ENCODE measurements at places on chromosomes 2 and 18. TPM values are rescaled to one million over a fixed set of nuclear protein-coding genes. Genes with fewer than 3 reads are reported as not detected.

The MTCL1 gene
- 43.9 TPM for total RNA-seq

GRCh38 chr2:83081826-83082690 lies 1377.0 kb downstream of the SUCLG1 start:
- no peak for DNase-seq
- H3K27me3 ChIP-seq, result no peaks in the 10 kb centered on the region
- H3K4me1 ChIP-seq, result peaks cover 10% of the 10 kb centered on the region
- no peaks in the 10 kb centered on the region for H3K36me3 ChIP-seq
- no peak overlapping the region for H3K4me3 ChIP-seq
- H3K27ac ChIP-seq, result no peak overlapping the region

DNA sequence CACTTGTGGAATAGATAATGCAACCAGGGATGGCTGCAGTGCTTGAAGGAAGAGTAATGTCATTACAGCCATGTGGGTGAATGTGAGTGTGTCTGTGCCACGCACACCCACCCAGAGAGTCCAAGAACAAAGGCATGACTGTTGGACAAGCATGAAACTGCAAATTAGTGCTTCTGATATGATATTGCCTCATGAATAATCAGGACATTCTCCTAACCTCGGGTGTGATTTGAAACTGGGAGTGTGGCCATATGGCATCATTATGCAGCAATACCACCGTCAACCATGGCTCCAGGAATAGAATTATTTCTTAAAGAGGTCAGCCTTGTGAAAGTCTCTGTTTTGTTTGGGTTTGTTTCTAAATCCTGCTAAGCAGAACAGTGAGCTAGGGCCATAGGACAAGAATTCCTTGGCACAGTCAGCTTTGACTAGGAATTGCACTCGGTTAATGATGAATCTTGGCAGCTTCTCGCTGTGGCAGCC lies 678.0 kb upstream of the RAB6C start:
- H3K27ac ChIP-seq, result no peak overlapping the region
- no peak overlapping the region for H3K4me3 ChIP-seq
- no peaks in the 10 kb centered on the region for H3K4me1 ChIP-seq
- H3K27me3 ChIP-seq, result peaks cover 3% of the 10 kb centered on the region

The C2orf15 gene
- total RNA-seq, result not detected

GRCh38 chr2:217703102-217703501 lies 299.7 kb downstream of the TNS1 start:
- H3K27me3 ChIP-seq, result no peaks in the 10 kb centered on the region
- H3K36me3 ChIP-seq, result peaks cover 10% of the 10 kb centered on the region
- no peak for DNase-seq
- H3K4me1 ChIP-seq, result peaks cover 16% of the 10 kb centered on the region
- H3K27ac ChIP-seq, result no peak overlapping the region
- no peak overlapping the region for H3K4me3 ChIP-seq

GRCh38 chr2:233084488-233084887 lies 24.3 kb downstream of the INPP5D start:
- no peak overlapping the region for H3K27ac ChIP-seq
- DNase-seq, result peak; percentile 24
- peaks cover 6% of the 10 kb centered on the region for H3K4me1 ChIP-seq
- H3K4me3 ChIP-seq, result no peak overlapping the region

DNA sequence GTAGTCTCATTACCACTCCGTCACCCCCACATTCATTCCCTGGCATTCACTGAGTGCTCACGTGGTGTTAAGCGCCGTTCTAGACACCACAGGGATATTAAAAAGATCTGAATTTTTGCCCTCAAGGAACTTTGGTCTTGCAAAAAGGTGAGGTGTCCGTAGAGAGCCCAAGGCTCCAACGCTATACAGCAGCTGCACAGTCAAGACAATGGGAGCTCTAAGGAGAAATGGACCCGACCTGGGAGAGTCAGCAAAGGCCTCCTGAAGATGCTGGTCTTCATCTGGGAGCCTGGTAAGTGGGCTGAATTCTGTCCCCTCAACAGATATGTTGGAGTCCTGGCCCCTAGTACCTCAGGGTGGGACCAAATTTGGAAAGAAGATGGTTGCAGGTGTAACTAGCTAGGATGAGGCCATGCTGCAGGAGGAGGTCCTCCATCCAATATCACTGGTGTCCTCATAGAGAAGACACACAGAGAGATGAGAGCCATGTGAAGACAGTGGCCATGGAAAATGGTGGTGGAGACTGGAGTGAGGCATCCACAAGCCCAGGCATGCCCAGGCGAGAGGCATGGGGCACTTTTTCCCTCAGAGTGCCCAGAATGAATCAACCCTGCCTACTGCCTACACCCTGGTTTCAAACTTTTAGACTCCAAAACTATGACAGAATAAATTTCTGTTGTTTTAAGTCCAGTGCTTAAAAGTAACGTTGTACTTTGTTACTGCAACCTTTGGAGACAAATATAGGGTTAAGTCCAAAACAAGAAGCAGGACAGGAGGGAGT lies 247.3 kb downstream of the TTC32 start:
- H3K27me3 ChIP-seq, result no peaks in the 10 kb centered on the region
- no peak overlapping the region for H3K27ac ChIP-seq
- DNase-seq, result no peak
- peaks cover 16% of the 10 kb centered on the region for H3K4me1 ChIP-seq
- H3K36me3 ChIP-seq, result no peaks in the 10 kb centered on the region

DNA sequence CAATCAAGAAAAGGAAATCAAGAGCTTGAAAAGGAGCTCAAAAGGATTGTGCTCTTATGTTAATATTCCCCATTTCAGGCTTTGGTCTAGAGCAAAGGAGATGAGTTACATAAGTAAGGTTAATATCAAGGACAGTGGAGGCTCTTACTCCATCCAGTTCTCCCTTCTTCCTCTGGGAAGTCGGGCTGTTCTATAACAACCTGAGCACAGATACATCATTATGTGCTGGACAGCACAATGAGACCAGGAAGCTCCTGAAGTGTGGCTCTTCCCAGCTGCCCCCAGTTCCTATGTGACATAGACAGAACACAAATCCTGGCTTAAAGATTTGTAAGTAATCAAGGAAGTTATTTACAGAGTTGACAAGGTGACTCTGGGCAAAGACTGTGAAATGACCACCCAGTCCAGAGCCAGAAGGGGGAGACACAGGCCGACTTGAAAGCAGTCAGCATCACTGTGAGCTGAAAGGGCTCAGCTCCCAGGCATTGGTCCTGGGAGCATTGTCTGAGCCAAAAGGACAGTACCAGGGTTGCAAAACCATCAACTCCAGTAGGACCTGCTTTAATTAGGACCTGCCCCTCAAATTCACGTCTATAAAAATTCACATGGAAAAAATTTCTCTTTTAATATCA lies 917.6 kb upstream of the ACVR2A start:
- H3K27me3 ChIP-seq, result peaks cover 11% of the 10 kb centered on the region
- no peaks in the 10 kb centered on the region for H3K4me1 ChIP-seq
- no peak overlapping the region for H3K27ac ChIP-seq
- no peak for DNase-seq

GRCh38 chr18:79987566-79987965 lies 797 bp downstream of the TXNL4A start:
- H3K27me3 ChIP-seq, result no peaks in the 10 kb centered on the region
- peaks cover 40% of the 10 kb centered on the region for H3K4me1 ChIP-seq
- DNase-seq, result no peak
- H3K36me3 ChIP-seq, result peaks cover 5% of the 10 kb centered on the region

The GPR45 gene
- not detected for total RNA-seq

DNA sequence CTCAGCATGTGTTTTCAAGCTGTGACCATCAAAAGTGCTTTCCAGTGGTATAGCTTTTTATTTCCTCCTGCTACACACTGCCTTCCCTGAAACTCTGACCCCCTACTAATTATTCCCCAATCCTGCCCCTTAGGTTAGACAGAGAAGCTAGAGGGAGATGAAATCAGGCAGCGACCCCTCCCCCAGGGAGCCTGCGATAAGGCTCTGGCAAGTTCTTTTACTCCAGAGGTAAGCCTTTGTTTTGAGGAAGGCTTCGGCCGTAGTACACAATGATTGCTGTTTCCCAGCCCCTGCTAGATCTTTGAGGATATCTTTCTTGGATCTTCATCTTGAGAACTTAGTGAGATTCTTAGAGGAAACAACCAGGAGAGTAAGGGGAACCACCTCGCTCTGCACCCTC lies 33.5 kb upstream of the NOL4 start:
- H3K4me1 ChIP-seq, result peaks cover 7% of the 10 kb centered on the region
- DNase-seq, result no peak
- H3K36me3 ChIP-seq, result peaks cover 4% of the 10 kb centered on the region
- no peak overlapping the region for H3K4me3 ChIP-seq
- no peak overlapping the region for H3K27ac ChIP-seq
- peaks cover 18% of the 10 kb centered on the region for H3K27me3 ChIP-seq

The XDH gene
- total RNA-seq, result 0.23 TPM

- no peak overlapping the region for H3K4me3 ChIP-seq
- no peak overlapping the region for H3K27ac ChIP-seq
- H3K27me3 ChIP-seq, result no peaks in the 10 kb centered on the region
- H3K36me3 ChIP-seq, result no peaks in the 10 kb centered on the region
- H3K4me1 ChIP-seq, result no peaks in the 10 kb centered on the region
Observed at GRCh38 chr2:204913854-204914464, 368.7 kb downstream of the PARD3B start.

The NEB gene
- 2.2 TPM for total RNA-seq

The KLHL30 gene
- 12.2 TPM for total RNA-seq

- DNase-seq, result no peak
- H3K27me3 ChIP-seq, result no peaks in the 10 kb centered on the region
- no peaks in the 10 kb centered on the region for H3K36me3 ChIP-seq
- no peaks in the 10 kb centered on the region for H3K4me1 ChIP-seq
- no peak overlapping the region for H3K27ac ChIP-seq
Observed at GRCh38 chr18:44286049-44286448, 394.6 kb upstream of the SETBP1 start.

DNA sequence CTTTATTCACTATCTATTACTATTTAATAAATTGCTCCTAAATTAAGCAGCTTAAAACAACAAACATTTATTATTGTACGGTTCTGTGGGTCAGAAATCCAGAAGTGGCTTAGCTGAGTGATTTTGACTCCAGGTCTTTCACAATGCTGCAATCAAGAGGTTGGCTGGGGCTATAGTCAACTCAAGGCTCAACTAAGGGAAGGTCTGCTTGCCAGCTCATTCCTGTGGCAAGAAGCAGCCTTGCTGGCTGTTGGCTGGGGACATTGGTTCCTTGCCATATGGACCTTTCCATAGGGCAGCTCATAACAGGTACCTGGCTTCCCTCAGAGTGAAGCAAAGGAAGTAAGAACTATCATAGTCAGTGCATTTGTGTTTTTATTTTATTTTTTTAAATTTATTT lies 5.0 kb upstream of the MRPL19 start:
- H3K4me1 ChIP-seq, result peaks cover 13% of the 10 kb centered on the region
- no peak overlapping the region for H3K4me3 ChIP-seq
- no peak overlapping the region for H3K27ac ChIP-seq

GRCh38 chr2:160583146-160583535 lies 89.5 kb upstream of the RBMS1 start:
- H3K36me3 ChIP-seq, result no peaks in the 10 kb centered on the region
- peak overlapping the region; percentile 92 for H3K27ac ChIP-seq
- no peak for DNase-seq
- peaks cover 52% of the 10 kb centered on the region for H3K4me1 ChIP-seq

The STAMBP gene
- total RNA-seq, result 32.1 TPM

DNA sequence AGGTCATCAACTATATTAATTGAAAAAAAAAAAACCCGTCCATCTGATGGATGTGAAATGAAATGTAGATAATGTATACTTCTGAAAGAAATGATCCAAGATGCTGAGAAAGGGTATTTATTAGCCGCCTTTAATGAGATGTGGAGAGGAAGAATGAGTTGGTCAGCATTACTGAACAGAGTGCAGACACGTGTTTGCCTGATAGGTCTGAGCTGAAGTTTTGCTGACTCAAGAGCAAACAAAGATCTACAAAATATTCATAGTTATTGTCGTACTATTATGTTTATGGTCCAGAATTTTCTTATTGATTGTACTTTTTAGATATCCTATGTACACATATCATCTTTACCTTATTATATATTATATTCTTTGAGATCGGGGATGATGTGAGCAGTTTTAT lies 235.3 kb downstream of the RDH14 start:
- H3K27me3 ChIP-seq, result peaks cover 41% of the 10 kb centered on the region
- H3K36me3 ChIP-seq, result no peaks in the 10 kb centered on the region

The LRRTM1 gene
- not detected for total RNA-seq

DNA sequence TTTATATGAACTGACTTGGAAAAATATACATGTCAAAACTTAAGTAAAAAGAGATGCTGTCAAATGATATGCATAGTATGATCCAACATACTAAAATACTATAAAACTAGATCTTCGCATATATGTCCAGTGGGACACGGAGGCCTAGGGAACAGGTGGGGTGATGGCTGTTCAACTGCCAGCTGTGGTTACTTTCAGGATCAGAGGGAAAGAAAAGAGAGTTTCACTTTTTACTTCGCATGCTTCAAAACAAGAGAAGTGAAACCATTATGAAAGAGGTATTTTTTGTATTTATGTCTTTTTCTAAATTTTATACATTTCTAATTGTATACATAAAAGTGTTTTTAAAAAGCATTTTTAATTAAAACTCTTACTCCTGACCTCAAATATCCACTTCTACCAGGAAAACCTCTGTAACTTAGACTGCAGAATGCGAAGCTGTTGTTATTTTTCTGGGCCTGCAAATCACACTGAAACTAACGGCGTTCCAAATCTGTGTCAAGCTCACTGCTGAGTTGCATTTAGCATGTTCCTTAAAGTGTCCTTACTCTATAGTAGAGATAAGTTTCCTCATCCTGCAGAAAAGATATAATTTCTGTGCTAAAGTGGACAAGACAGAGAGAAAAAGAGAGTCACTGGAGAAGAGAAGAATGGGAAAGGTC lies 97.8 kb upstream of the SLC35G4 start:
- H3K27me3 ChIP-seq, result no peaks in the 10 kb centered on the region
- no peak overlapping the region for H3K4me3 ChIP-seq

The TXNDC2 gene
- 0.28 TPM for total RNA-seq

The TMSB10 gene
- total RNA-seq, result 2,562 TPM

GRCh38 chr2:102768253-102768652 lies 6.4 kb downstream of the TMEM182 start:
- peaks cover 7% of the 10 kb centered on the region for H3K36me3 ChIP-seq
- H3K27me3 ChIP-seq, result no peaks in the 10 kb centered on the region
- H3K4me3 ChIP-seq, result no peak overlapping the region
- DNase-seq, result no peak
- peaks cover 9% of the 10 kb centered on the region for H3K4me1 ChIP-seq
- no peak overlapping the region for H3K27ac ChIP-seq

The VAMP5 gene
- not detected for total RNA-seq

DNA sequence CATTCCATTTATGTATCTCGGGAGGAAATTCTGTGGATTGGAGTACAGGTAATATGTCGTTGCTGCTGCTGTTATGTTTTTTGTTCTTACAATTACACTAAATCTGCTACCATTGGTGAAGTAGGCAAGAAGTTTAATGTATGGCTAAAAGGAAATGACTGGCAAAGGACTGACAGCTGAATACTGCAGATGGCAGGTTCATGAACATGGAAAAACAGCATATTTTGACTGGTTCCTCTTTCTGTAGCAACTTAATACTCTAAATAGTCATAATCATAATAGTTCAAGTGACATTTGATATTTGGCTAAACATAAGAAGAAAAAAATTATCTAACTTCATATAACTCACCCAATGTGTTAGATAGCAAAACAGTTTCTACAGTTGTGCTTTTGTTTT lies 84.5 kb upstream of the PGAP1 start:
- H3K27me3 ChIP-seq, result no peaks in the 10 kb centered on the region
- peaks cover 4% of the 10 kb centered on the region for H3K36me3 ChIP-seq
- no peak for DNase-seq
- peaks cover 12% of the 10 kb centered on the region for H3K4me1 ChIP-seq

Data from chondrocyte (in vitro differentiated cells).